ENCODE measurements at places on chromosomes 2 and 18. TPM values are rescaled to one million over a fixed set of nuclear protein-coding genes. Genes with fewer than 3 reads are reported as not detected.

The PIGN gene
- total RNA-seq = 23.4 TPM

The OR6B2 gene
- total RNA-seq = not detected

The GPR155 gene
- 3.8 TPM for total RNA-seq

The REG3A gene
- total RNA-seq = not detected

- DNase-seq = no peak
Measured at GRCh38 chr2:134493797-134494196, 225.0 kb downstream of the TMEM163 start.

GRCh38 chr2:127406454-127406853 is 11.8 kb upstream of the PROC start:
- no peak for DNase-seq

DNA sequence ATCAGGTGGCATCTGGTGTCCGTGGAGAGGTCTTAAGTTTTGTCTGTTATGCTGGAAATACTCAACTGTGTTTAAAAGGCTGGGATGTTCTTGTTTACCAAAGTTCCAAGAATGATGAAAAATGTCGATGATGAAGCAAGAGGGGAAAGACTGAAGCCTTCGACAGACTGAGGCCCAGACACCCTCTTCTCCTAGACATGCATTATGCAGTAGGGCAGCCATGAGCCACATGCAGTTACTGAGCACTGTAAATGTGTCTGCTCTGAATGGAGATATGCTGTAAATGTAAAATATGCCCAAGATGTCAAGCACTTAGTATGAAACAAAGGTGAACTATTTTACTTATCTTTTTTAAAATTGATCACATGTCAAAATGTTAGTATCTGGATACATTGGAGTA is 163.1 kb downstream of the GALNT14 start:
- DNase-seq = no peak

GRCh38 chr2:45264227-45265225 is 255.3 kb upstream of the SIX2 start:
- no peak for DNase-seq

DNA sequence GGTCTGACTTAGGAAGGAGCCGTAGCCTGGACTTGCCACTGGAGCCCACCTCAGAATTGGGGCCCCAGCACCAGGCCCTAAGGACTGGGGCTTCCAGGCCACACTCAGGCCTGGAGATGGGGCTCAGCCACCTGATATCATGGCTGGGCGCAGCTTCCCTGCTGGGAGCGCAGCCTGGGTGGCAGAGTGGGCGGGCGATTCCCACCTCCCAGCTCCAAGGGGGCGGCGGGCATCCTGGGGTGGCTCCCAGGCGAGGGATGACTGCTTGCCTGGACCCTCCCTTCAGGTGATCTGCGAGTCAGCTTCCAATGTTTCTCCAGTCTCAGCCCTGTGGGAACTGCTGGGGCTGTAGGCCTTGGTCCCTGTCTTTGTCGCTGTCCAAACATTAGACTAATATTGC is 20.1 kb downstream of the GPR35 start:
- no peak for DNase-seq

DNA sequence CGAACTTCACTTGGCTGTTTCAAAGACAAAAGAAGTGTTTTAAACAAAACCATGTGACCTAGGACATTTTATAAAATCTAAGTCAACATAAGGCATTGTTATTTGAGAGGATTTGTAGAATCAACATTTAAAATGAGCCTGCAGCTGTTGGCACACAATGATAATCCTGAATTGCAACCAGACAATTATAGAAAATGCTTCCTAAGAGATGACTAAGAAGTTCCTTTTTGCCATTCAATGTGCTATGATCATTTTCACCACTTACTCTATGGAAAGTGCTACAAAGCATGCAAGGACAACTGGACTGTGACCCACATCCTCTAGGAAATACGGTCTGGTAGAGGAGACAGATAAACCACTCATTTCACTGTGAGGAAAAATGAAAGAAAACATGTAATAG is 246.4 kb downstream of the CDH20 start:
- DNase-seq = no peak
